Left renal cortex interstitium (tissue), 4 donors: ENCODE measurements at places on chromosomes 4 and X. TPM values are rescaled to one million over a fixed set of nuclear protein-coding genes. Genes with fewer than 3 reads are reported as not detected.

- DNase-seq, result no peak
Observed at GRCh38 chrX:57121816-57122215, 468 bp upstream of the SPIN2B start.

- no peak for DNase-seq
Observed at GRCh38 chr4:88101165-88101564, 57.3 kb downstream of the ABCG2 start.

DNA sequence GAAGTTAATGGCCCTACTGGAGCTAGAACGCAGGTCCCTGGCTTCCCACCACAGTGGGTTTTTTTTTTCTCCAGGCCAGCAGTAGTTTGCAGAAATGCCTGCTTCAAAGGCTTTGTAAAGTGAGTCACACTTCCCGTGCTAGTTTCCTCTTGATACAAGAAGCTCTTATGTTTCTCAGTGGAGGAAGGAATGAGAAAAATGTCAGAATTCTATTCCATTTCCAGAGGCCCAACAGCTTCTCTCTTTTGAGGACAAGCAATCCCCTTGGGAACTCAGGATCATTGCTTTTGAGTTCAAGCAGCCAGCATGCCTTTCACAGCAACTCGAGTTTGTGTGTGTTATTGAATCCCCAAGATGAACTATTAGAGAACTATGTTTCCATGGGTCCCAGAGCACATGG, 134.3 kb downstream of the GUCY2F start:
- DNase-seq, result no peak

DNA sequence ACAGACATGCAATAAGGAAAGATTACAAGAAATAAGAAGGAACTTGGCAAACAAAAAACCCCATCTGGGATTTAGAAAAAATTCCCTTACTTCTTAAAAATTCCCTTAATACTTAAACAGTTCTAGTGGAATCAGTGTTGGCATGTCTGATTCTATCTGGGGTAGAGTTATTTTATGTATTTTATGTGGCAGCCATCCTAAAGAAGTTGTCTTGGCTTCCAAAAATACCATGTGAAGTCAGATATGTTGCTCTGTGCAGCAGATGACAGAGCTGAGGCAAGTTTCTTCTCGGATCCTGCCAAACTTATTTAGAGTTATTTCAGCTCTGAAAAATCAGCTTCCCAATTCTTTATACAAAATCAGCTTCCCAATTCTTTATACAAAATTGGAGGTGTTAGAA, 14.7 kb downstream of the YY2 start:
- no peak for DNase-seq

GRCh38 chr4:141435446-141436225, 200.7 kb upstream of the IL15 start:
- DNase-seq, result no peak

DNA sequence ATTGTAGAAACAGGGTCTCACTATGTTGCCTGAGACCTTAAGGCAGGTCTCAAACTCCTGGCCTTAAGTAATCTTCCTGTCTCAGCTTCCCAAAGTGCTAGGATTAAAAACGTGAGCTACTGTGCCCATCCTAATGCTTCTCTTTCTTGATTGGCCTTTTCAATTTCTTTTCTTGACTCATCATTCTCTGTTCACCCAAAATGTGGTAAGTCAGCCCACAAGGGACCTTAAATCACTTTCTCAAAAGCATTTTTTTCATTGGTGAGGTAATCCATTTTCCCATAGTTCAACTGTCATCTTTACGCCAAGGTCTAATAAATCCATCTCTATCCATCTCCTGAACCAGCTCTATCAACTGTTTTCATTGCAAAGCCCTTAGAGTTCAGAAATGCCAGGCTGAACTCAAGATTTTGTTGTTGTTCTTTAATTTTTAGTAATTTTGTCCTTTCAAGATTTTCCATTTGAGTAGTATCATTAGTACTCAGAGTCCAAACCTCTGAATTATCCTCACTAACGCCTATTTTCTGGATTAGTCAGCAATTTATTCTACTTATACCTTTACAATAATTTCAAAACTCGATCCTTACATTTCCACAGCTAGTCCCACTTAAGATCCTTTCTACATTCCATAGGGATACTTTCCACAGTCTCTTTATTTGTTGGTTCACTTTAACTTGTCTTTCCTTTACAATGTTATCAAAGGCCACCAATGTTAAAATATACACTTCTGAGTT, 528.6 kb downstream of the IL15 start:
- no peak for DNase-seq

- DNase-seq, result no peak
Observed at GRCh38 chr4:159104694-159105414, 2.0 kb downstream of the RAPGEF2 start.

GRCh38 chr4:119099227-119099810, 36.3 kb upstream of the MYOZ2 start:
- DNase-seq, result no peak

DNA sequence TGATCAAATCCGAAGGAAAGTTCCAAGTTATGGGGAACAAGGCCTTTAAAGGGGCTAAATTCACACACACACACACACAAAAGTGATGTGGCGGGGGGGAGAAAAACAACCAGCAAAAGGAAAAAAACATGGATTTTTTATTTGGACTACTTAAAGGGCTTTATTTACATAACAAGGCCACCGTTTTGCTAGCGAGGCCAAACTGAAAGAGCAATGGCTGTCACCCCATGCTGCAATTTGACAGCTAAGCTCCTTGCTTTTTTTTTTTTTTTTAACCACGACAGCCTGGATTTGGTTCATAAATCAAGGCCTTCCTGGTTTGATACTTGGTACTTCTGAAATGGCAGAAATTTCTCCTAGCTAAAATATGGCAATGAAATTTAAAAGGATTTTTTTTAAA, 99.6 kb upstream of the PTCHD1 start:
- no peak for DNase-seq

GRCh38 chrX:48890296-48890925, 7.2 kb downstream of the TIMM17B start:
- no peak for DNase-seq

DNA sequence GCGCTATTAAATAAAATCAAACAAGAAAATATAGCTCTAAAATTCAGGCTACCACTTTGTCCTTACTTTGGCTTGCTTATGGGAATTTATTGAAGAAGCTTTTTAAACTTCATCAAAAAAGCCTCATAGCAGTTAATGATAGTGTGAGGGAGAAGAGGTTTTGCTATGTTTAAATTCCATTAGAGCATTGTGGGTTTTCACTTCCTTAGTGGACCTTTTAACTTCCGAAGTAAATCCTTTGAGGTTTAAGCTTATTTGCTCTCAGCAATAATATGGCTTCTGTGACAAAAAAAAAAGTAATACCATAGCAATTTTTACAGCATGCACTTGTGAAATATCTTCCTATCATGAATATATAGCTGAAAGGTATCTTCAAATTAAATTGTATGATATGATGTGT, 120.2 kb upstream of the NDST4 start:
- DNase-seq, result no peak

- DNase-seq, result no peak
Observed at GRCh38 chr4:82814034-82814433, 15.4 kb upstream of the SCD5 start.

DNA sequence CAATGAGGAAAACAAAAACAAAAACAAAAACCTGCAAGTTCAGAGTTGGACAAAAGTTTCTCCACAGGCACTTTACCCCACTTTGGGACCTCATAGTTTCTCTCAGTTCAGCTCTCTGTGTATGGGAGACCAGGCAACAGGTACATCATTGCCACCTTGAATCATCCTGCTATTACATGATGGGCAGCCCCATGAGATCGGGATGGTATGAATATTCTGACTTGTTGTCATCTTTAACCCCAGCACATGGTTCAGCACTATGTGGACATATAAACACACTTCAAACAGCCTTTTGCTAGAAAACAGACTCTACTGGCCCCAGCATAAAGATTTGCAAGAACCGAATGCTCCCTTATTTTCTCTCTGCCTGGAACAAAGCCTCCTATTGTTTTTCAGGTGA, 176.9 kb upstream of the SCML1 start:
- no peak for DNase-seq

DNA sequence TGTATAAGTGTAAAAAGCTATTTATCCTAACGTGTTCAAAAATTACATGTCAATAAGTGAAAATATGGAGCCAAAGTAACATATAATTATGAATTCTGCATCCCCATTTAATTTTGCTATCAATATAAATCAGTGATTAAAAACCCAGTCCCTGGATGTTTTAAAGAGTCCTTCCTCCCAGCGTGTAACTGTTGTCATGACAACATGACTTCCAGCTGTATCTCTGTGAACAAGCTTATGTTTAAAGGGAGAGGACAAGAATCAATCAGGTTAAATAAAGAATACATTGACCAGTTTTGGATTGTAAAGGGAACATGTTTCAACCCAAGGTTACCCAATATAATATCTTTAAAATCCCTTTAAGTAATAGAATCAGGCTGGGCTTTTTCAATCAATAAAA, 219.7 kb downstream of the NSUN7 start:
- DNase-seq, result no peak

DNA sequence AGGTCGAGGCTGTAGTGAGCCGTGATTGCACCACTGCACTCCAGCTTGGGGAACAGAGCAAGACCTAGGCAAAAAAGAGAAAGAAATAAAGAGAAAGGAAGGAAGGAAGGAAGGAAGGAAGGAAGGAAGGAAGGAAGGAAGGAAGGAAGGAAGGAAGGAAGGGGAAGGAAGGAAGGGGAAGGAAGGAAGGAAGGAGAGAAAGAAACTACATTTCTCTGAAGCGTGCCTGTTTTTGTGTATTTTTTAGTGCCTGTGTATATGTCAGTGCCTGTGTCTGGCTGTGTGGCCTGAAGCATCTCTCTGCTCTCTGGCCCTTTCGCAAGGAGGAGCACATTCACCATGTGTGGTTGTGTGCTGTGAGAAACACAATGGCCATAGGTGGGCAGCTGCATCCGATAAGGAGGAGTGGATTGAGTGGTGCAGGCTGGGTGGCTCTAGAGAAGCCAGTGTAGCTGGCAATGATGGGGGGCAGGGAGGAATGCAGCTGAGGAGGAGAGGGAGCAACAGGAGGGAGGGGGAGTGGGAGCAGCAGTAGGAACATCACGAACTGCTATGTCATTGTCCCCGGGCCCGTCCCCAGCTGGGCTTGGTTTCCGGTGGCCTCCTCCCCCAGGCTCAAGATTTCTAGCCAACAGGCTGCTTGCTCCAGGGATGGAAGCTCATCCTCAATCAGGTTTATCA, 11.4 kb downstream of the SYN1 start:
- peak; percentile 4 for DNase-seq

DNA sequence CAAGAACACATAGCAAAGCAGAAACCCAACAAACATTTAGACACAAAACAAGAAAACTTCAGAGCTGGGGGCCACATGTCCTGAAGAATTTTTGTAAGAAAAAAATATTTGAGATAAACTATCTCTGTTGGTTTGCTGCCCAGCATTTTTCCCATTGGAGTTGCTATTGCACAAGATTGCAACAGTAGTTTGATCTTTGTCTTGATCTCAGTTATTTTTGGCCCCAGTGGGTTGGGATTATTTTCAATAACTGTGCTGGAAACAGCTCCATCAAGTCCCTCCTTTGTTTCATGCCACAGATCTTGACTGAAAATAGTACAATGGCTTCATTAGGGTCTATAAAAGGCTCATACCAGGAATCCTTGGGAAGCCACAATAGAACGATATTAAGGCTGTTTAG, 103.8 kb upstream of the RAI2 start:
- no peak for DNase-seq

DNA sequence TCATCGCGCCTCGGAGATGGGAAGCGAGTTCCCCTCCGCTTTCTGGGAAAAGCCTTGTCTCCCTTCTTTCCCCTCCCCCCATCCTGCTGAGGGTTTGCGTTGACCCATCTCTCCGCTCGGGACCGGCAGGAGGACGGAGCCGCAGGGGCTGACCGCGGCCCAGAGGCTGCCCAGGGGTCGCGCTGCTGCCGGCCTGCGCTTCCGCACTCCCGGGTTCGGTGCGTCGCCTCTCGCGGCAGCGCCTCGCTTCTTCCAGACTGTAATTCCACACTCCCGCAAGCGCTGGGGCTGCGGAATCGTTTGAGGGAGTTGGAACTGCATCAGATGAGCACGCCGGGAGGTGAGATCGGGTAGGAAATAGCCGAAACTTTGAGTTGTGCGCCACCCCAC, 88.3 kb downstream of the BCOR start:
- DNase-seq, result no peak

GRCh38 chr4:5050520-5051277, 581 bp upstream of the STK32B start:
- DNase-seq, result no peak

DNA sequence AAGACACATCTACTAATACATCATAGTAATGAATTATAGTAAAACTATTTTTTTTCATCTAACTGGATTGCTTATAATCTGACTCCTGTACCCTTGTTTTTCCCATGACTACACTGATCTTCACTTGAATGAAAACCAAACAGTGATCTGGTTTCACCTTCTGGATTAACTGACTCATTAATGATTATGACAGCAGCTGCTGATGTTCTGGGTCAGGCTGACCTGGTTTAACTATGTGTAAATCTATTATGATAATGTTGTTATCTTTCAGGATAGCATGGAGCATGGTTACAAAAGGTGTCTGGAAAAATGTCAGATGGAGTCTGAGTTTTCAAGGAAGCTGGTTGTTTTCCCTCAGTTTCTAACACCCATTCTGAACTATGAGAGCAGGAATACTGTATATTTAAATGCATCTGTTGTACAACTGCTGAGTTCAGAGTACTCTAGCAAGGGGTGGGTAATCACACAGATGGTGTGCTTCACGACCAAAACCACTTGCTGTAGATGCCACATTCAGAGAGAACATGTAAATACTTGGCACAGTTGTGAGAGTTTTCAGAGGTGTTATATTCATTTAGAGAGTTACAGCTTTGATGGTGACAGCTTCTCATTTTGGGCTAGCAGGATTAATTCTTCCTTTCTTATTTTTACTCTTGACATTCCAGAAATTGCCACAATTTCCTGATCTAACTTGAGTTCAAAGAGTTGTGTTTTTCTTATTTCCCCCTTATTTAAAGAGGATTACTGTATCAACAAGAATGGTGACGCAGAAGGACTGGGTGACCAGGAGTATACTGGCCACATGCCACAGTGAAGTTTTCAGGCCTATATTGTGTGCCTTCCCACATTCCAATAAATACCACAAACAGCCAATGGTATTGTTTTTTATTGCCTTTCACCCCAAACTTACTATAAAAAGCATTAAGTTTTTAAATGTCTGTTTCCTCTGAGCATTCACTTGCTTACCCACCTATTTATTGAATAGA, 249.7 kb upstream of the TET2 start:
- DNase-seq, result no peak

GRCh38 chr4:147717878-147718277, 14.0 kb upstream of the ARHGAP10 start:
- DNase-seq, result no peak

DNA sequence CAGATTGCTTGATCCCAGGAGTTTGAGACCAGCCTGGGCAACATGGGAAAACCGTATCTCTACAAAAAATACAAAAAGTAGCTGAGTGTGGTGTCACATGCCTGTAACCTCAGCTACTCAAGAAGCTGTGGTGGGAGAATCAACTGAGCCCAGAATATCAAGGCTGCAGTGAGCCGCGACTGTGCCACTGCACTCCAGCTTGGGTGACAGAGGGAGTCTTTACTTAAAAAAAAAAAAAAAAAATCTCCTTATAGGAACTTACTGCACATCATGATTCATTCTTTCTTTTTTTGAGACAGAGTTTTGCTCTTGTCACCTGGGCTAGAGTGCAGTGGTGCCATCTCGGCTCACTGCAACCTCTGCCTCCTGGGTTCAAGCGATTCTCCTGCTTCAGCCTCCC, 24.3 kb downstream of the UPF3B start:
- DNase-seq, result no peak

Gene SATL1
- 0.61 TPM for polyA plus RNA-seq

Gene PAGE5
- not detected for polyA plus RNA-seq

Gene ADGRG4
- not detected for polyA plus RNA-seq

Gene BMP3
- polyA plus RNA-seq, result 17.4 TPM

Gene UNC5C
- polyA plus RNA-seq, result 37.0 TPM

Gene SH3D19
- 28.5 TPM for polyA plus RNA-seq

Gene GAGE12H
- not detected for polyA plus RNA-seq

Gene BTC
- polyA plus RNA-seq, result 6.4 TPM
